Fibroblast of upper back skin (primary cell): ENCODE measurements at places on chromosomes 6 and 20.
A peak's percentile ranks its signal among the peaks of the same experiment; 100 is the strongest.

GRCh38 chr6:106514583-106514885 is 114.8 kb downstream of the RTN4IP1 start:
- DNase-seq, result no peak

- no peak for DNase-seq
Measured at GRCh38 chr6:105775095-105775494, 311.0 kb upstream of the PRDM1 start.

- DNase-seq, result no peak
Measured at GRCh38 chr6:3327403-3327802, 68.7 kb downstream of the PSMG4 start.

DNA sequence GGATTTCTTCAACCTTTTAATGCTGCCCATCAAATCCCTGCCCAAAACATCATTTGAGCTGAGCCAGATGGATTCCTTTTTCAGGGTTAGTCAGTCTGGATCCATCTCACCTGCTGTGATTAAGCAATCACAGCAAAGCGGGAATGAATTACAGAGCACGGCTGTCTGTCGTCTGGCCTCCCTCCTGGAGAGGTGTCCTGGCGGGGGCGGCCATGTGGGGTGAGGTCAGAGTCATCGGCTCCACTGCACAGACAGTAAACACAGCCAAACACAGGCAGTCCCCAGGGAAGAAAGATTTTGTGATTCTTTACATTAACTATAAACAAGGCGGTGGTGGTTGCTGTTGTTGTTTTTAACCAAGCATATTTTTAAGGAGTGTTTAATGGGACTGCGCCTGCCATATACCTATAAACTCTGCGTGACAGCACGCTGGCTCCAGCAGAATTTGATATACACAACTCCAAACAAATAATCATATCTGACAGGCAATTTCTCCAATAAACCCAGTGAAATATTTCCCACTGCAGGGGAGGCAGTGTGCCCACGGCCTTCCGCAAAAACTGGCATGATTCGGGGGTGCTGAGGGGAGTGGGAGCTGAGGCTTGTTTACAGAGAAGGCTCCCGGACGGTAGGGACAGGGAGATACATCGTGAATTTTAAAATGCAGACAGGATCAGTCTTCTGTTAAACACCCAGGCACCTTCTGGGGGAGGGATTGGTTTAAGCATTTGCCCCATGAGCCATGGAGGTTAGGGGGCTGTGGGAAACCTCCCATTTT is 232.0 kb upstream of the PMEPA1 start:
- DNase-seq, result no peak

GRCh38 chr20:44610313-44610962 is 28.1 kb downstream of the PKIG start:
- DNase-seq, result no peak

DNA sequence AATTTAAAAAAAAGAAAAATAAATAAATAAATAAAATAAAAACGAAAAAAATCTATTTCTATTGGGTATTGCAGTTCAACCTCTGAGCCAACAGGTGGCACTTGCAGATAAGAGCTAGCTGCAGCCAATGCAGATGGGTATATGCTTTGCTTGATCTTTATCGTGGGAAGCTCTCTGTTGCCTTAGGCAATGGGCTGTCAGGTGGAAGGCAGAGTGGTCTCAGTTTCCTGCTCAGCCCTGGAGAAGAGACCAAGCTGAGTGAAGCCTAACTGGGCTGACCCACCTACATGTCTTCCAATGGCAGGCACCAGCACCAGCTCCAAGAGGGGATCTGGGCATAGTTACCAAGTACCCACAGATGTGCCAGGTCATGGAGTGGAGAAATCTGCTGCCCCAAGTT is 95.0 kb downstream of the AK9 start:
- peak; percentile 6 for DNase-seq

- no peak for DNase-seq
Measured at GRCh38 chr20:42319252-42320013, 701.3 kb upstream of the CHD6 start.

DNA sequence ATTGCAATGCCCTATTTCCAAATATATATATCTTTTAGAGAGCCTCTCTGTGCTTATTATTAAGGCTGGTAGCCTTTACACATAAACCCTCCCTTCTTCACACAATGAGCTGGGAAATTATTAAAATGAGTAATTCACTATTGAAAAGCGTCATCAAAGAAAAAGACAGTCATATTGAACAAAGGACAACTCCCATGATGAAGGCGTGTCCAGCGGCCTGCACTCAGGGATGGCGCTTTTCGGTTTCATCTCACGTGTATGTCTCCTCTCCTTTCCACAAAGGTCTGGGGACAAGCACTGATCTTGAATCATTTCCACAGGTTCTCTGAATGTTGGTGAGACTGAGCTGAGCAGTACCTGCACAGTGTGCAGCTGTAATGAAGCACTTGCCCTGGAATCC is 3.5 kb downstream of the SERPINB9 start:
- DNase-seq, result no peak

DNA sequence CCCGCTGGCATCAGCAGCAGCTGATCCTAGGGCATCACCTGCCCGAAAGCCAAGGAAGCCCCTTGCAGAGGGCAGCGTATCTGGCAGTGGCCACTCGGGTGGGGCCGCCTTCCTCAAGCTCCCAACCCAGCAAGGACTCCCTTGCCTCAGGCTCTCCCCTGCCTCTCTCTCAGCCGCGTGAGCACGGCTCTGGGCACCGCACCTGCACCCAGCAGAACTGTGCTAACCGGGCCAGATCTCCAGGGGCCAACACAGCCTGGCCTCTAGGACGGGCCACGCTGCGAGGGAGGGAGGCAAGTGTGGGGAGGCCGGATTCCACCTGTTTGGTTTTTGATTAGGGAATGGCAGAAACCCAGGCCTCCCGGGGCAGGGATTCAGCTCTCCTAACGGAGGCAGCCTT is 11.8 kb upstream of the MRGBP start:
- no peak for DNase-seq

- peak; percentile 97 for DNase-seq
Measured at GRCh38 chr6:141326426-141326825, 806.3 kb upstream of the GJE1 start.

DNA sequence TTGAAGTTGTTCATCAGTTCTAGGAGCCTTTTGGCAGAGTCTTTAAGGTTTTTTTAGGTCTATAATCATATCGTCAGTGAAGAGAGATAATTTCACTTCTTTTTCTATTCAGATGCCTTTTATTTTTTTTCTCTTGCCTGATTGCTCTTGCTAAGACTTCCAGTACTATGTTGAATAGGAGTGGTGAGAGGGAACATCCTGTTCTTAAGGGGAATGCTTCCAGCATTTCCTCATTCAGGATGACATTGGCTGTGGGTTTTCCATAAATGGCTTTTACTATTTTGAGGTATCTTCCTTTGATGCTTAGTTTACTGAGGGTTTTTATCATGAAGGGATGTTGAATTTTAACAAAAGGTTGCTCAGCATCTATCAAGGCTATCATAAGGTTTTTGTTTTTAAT is 109.5 kb downstream of the CLVS2 start:
- DNase-seq, result no peak

DNA sequence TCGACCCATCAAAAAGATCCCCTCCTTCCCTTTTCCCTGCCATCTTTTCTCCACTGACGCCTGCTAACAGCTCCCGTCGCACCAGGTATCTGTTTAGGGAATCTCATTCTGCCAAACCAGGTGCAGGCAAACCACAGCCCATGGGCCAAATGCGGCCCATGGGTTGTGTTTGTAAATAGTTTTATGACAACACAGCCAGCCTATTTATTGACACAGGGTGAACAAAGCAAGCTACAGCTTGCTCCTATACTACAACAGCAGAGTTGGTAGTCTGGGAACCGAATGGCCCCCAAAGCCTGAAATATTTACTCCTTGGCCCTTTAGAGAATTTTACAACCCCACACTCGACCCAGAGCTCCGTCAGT is 16.4 kb downstream of the NFATC2 start:
- no peak for DNase-seq

- no peak for DNase-seq
Measured at GRCh38 chr20:23024701-23025100, 10.4 kb upstream of the SSTR4 start.

GRCh38 chr20:49583669-49584417 is 15.9 kb upstream of the PTGIS start:
- DNase-seq, result peak; percentile 70

DNA sequence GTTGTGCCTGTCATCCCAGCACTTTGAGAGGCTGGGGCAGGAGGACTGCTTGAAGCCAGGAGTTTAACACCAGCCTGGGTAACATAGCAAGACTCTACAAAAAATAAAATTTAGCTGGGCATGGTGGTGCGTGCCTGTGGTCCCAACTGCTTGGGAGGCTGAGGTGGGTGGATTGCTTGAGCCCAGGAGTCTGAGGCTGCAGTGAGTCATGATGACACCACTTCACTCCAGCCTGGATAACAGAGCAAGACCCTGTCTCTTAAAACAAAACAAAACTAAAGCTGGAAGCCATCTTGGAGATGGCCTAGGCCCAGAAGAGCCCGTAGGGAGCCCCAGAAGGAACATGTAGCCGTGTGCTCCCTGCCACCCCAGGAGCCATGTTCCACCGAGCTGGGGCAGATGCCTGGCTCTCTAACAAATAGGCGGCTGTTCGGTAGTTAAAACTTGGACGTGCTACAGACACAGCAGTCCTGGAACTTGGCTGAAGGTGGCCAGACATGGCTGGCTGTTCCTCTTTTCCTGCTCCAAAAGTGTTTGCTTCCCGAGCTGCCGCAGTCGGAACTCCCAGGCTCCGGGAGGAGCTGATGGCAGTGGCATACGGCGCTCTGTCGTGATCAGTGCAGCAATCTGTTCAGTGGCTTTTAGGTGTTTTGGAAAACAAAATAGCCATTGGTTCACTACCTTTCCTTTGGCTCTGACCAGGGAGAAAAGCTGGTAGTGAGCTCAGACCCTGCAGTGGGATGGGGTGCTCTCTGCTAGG is 37.0 kb downstream of the DYNLT1 start:
- no peak for DNase-seq

DNA sequence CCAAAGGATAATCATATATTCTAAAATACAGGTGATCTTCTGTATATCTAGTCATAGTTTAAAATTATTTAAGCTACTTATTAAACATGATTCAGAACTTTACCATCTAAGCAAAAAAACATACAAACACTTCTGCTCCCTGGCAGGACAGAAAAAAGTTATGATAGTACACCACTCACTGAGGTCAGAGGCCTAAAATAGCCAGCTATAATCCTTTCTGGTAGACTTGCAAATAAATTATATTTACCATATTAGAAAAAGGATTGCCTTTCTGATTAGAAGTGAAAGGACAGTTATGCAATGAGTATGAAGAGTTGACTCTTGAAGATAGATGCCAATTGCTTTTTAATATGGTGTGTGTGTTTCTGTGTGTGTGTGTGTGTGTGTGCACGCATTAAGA is 207.4 kb downstream of the BMP2 start:
- no peak for DNase-seq

- DNase-seq, result peak; percentile 57
Measured at GRCh38 chr6:113187661-113188060, 669.5 kb upstream of the MARCKS start.

- DNase-seq, result peak; percentile 14
Measured at GRCh38 chr6:161696801-161697200, 422.9 kb upstream of the AGPAT4 start.

GRCh38 chr6:107523794-107524193 is 33.9 kb downstream of the SOBP start:
- no peak for DNase-seq

- DNase-seq, result peak; percentile 49
Measured at GRCh38 chr6:30955367-30956042, 14.7 kb downstream of the MUCL3 start.

DNA sequence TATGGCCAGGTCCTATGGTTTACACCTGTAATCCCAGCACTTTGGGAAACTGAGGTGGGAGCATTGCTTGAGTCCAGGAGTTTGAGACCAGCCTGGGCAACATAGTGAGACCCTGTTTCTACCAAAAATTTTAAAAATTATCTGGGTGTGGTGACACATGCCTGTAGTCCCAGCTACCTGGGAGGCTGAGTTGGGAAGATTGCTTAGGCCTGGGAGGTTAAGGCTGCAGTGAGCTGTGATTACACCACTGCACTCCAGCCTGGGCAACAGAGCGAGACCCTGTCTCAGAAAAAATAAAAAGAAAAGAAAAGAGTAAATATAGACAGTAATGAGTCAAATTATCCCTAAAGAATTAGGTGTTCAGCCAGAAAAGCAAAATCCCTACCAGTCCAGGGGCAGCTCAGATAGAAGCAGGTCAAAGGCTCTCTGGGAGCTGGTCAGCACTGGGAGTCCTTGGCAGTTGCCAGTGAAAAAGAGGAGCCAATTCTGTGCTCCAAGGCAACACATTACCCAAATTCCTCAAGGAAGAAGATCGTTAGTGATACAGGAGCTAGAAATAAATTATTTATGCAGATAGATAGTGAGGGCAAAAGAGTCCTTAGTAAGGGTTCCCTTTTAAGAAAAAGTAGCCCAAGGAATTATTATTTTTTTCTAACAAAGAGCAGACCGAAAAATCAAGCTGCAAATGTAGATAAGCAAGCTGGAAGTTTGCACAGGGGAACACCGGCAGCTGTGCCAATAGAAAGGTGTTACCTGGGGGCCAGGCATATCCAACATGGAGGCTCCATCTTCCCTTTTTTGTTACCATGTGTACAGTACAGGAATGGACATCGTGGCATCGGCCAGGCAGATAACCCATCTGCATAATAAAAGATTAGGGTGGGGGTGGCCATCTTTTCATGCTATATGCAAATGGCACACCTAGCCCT is 31.4 kb upstream of the SEC63 start:
- no peak for DNase-seq

DNA sequence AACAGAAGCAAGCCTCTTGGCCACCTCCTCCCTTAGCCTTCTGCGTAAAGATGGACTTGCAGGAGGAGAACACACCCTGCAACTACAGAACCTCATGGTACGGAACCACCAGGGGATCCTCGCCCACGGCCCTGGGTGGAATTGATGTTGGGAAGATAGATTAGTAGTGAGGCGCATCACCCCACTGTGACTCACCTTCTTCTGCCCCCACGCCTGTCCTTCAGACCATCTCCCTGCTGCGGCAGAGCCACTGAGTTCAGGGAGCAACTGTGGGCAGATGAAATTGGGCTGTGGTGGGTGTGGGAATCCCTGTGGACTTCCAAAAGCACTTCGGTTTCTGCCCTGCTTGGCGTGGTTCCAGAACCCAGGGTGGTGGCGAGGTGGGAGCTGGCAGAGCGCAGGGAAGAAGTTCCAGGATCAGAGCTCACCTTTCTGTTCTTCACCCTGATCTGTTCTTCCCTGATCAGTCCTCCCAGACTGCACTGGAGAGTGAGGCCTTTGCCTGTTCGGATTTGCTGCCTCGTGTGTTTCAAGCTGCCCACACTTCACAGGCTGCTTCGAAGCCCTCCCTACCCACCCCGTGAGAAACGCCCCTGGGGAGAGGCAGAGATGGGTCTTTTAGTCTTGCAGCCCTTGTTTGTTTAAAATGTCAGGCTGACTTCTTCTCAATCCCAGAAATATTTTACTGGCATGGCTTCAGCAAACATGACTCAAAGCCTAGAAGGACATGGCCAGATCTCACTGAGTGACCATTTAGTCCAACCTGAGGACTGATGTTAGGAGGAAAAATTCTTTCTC is 92.8 kb upstream of the MLN start:
- peak; percentile 12 for DNase-seq
